Spinal cord (tissue), 10 donors: ENCODE measurements at places on chromosomes 2 and 18. TPM values are rescaled to one million over a fixed set of nuclear protein-coding genes. Genes with fewer than 3 reads are reported as not detected.

SERPINB7 gene
- not detected for polyA plus RNA-seq

DNA sequence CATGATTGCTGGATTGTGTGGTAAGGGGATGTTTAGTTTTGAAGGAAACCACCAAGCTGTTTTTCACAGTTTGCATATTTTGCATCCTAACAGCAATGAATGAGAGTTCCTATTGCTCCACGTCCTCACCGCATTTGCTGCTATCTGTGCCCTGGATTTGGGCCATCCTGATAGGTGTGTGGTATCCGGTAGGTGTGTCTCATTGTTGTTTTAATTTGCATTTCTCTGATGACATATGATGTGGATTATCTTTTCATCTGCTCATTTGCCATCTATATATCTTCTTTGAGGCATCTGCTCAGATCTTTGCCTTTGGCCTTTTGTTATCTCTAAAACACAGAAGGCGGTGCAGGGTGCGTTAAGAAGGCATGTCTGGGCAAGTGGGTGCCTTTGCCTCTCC is 73.3 kb downstream of the LONRF2 start:
- DNase-seq, result no peak
- no peak overlapping the region for H3K4me3 ChIP-seq
- no peaks in the 10 kb centered on the region for H3K27me3 ChIP-seq
- H3K36me3 ChIP-seq, result no peaks in the 10 kb centered on the region
- no peak overlapping the region for H3K27ac ChIP-seq
- peaks cover 15% of the 10 kb centered on the region for H3K4me1 ChIP-seq

- no peak overlapping the region for H3K27ac ChIP-seq
- H3K27me3 ChIP-seq, result peaks cover 3% of the 10 kb centered on the region
- H3K4me3 ChIP-seq, result no peak overlapping the region
Observed at GRCh38 chr2:10239561-10239967, 63.1 kb upstream of the HPCAL1 start.

GRCh38 chr2:55420439-55420725 is 726 bp upstream of the CCDC88A start:
- H3K4me1 ChIP-seq, result no peaks in the 10 kb centered on the region
- H3K27ac ChIP-seq, result peak overlapping the region; percentile 93
- no peaks in the 10 kb centered on the region for H3K36me3 ChIP-seq

GPN1 gene
- 42.2 TPM for polyA plus RNA-seq

GRCh38 chr2:28447943-28448792 is 47.7 kb upstream of the PLB1 start:
- DNase-seq, result no peak
- H3K36me3 ChIP-seq, result no peaks in the 10 kb centered on the region
- H3K27me3 ChIP-seq, result no peaks in the 10 kb centered on the region
- no peak overlapping the region for H3K4me3 ChIP-seq

DNA sequence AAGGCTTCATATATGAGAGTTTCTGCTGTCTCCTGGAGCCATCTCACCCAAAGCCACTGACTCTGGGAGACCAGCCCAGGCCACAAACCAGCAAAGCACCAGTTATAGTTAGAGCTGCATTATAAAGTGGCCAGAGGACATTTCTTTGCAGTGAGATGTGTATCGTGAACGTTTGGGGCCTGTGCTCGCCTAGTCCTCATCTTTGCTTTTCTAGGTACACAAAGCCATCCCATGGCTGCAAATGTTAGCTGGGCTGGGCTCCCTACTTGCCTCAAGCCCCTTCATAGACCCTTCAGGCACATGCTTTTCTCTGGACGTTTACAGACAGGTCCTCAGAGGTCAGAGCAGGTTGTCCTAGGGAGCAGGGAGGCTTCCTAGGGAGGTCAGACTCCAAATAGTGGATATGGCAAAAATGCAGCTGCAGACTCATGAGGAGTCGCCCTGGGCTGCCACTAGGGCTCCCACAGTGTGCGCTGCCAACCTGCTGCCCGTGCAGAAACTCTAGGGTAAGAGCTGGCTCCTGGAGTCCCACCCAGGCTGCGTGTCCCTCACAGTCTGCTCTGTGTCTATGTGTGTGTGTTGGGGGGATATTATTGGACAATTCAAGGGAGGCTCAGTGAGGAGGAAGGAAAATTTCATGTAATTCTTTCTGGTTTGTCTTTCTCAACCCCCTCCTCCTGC is 141.0 kb downstream of the RPIA start:
- H3K27me3 ChIP-seq, result no peaks in the 10 kb centered on the region
- DNase-seq, result no peak
- H3K4me1 ChIP-seq, result peaks cover 11% of the 10 kb centered on the region
- no peak overlapping the region for H3K4me3 ChIP-seq
- H3K27ac ChIP-seq, result no peak overlapping the region

- peak overlapping the region; percentile 16 for H3K4me3 ChIP-seq
- H3K27ac ChIP-seq, result no peak overlapping the region
- H3K36me3 ChIP-seq, result no peaks in the 10 kb centered on the region
- peak; percentile 79 for DNase-seq
- H3K27me3 ChIP-seq, result peaks cover 76% of the 10 kb centered on the region
Observed at GRCh38 chr18:908758-909724, 4.4 kb downstream of the ADCYAP1 start.
